Activated CD4-positive, alpha-beta T cell treated with anti-CD3 and anti-CD28 coated beads for 24 hours (primary cell): ENCODE measurements at places on chromosomes 6 and 20.

DNA sequence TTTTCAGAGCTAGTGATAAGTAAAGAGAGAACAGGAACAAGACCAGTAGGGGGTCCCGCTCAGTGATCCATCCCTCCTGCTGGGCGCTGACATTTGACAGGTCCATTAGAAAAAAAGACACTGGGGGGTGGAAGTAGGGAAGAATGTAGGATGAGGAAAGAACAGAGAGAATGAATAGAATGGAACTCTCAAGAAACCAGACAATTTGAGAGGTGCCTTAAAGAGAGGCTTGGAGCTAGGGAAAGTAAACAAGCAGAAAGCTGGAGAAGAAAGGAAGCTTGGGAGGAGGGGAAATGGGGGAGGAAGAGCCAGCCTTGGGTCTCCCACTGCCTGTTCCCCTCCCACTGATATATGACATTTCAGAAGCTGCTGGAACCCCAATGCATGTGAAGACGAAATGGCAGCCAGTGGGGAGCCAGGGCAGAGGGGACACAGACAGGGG, 8.4 kb downstream of the GABBR1 start:
- no peak for DNase-seq

- DNase-seq, result no peak
Measured at GRCh38 chr6:88761237-88762031, 202.0 kb downstream of the RNGTT start.

DNA sequence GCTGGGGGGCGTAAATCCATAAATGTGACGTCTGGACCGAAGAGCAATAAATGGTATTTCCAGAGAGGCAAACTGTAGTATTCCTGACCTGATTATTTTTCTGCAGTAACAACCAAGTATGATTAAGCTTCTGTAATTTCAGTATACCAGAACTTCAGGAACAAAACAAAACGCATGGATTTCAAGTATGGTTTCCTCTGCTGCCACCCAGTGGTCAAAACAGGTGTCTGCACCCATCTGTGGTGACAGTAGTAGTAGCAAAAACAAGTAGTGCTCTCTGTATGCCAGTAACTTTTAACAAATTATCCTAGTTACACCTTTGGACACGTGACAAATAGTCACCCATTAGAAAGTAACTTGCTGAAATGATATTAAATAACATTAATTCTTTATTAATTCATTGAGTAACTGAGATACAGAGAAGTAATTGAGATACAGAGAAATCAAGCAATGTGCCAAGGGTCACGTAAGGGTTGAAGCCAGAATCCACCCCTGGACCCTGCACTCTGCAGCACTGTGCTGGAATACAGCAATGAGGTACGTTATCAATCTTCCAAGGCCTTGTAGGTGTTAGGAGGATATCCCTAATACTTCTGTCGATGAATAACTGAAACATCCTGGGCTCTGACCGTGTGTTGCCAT, 7.9 kb downstream of the CALHM4 start:
- peak; percentile 54 for DNase-seq

DNA sequence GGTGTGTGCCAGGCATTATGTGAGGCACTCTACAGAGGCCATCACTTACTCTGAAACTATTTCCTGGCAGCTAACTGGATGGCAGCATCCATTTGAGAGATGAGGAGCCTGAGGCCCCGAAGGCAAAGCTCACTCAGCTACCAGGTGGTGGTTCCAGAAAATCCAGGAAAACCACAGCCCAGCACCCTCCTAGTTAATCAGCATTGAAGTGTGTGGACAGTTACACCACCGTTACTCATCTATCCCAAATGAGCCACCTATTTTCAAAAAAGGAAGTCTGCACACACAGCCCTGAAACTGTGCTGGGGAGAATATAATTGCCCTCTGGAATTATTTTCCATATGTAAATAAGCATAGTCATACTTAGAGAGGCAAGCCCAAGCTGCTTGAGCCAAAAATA, 67.4 kb downstream of the CNBD2 start:
- DNase-seq, result no peak

DNA sequence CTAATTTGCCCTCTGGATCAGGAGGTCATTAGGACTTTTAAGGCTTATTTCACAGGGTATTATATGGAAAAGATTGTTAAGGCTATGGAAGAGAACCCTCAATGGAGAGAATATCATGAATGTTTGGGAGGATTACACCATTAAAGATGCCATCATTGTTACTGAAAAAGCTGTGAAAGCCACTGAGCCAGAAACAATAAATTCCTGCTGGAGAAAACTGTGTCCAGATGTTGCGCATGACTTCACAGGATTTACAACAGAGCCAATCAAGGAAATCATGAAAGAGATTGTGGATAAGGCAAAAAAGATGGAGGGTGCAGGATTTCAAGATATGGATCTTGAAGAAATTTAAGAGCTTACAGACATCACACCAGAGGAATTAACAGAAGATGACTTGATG, 798.3 kb upstream of the SLC35B3 start:
- DNase-seq, result no peak

- no peak for DNase-seq
Measured at GRCh38 chr6:148064406-148065134, 278.1 kb upstream of the SASH1 start.

DNA sequence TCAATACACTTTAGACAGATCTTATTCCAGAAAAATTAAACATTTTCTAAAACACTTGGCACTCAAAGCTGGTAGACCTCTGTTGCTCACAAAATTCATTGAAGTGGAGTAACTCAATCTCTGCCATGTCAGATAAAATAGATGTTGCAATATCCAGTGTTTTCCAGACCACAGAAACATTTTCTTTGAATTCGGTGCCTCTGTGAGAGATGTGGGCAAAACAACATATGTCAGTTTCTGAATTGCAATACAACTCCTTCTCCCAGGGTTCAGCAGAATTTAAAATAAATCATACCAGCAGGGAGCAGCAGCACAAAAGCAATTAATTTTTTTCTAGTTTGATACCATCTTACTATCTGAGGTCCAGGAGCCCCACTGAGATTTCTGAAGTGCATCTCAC, 11.3 kb upstream of the PKHD1 start:
- DNase-seq, result no peak

GRCh38 chr6:39925931-39926290, 8.4 kb downstream of the MOCS1 start:
- no peak for DNase-seq

- DNase-seq, result no peak
Measured at GRCh38 chr6:129472239-129472638, 237.7 kb downstream of the ARHGAP18 start.

DNA sequence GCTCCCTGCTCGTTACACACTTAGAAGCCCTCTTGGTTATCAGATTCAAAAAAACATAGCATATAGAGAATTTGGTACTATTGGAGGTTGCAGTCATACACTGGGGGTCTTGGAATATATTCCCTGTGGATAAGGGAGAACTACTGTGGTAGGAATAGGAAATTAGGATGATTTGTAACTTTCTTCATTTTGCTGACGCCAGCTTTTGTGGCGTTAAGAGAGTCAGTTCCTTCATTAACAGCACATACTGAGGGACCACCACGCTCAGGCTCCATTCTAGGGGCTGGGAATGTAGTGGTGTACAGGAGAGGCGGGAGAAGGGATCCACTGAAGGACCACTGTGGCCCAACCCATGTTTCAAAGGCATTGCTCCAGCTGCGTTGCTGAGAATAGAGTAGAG, 140.3 kb downstream of the MBOAT1 start:
- no peak for DNase-seq

DNA sequence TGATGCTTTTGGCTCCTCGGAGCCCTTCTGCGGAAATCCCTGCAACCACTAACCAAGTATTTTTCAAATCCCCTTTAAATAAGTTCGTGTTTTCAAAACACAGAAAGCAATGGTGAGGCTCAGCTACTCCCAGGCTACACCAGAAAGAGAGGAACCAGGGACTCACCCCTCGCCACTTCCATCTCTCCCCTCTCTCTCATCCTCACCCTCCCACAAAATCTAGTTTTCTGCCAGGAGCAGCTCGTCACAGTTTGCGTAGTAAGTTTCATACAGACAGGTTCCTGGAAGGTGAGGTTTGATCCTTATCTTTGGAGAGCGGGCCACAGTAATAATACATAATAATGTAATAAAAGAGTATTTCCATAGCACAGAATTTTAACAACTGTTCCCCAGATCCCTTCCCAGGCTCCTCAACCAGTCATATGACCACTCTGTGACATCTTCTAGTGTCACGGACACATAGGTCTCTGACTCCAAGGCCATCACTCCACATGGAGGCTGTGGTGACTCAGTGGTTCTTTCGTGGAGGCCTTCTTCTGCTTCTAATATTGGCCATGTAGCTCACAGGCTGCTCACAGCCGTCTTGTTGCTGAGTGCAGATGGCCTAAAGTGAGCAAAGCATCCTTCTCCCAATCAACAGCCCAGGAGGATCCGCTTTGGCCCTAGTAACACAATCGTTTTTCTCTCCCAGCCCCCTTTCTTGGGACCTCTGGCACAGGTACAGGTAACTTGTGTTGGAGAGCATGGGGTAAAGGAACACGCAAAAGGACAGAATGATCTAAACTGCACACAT, 295.7 kb downstream of the CDC5L start:
- DNase-seq, result no peak

- no peak for DNase-seq
Measured at GRCh38 chr6:20159781-20160540, 52.3 kb downstream of the MBOAT1 start.

DNA sequence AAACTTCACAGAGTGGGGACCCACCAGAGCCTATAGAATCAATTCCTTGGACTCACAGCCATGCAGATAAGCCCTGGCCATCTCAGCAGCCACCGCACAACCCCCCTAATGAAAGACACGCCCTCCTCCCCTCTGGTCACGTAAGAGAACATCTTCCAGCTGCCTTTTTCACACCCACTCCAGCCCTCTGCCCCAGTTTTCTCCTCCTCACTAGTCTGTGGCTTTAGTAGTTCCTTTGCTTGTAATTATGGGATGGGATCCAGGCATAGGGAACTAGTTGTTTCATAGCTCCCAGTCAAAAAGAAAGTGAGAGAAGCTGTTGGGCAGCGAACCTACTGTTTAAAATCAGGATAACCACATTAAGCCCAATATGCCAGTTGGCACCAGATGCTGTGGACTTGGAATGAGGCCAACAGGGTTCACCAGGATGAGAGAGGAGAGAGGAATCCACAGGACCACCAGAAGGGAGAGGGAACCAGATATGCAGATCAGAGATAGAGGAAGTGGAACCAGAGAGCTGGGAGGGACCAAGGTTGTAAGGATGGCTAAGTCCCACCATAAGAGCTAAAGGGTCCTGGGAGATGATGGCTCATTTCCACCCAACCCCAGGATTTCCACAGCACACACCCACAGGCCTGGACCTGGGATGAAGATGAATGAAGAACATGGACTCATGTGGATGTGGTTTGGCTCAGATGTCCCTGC, 9.0 kb upstream of the BTN3A1 start:
- DNase-seq, result no peak

- DNase-seq, result no peak
Measured at GRCh38 chr20:45462711-45463509, 6.6 kb upstream of the WFDC2 start.

DNA sequence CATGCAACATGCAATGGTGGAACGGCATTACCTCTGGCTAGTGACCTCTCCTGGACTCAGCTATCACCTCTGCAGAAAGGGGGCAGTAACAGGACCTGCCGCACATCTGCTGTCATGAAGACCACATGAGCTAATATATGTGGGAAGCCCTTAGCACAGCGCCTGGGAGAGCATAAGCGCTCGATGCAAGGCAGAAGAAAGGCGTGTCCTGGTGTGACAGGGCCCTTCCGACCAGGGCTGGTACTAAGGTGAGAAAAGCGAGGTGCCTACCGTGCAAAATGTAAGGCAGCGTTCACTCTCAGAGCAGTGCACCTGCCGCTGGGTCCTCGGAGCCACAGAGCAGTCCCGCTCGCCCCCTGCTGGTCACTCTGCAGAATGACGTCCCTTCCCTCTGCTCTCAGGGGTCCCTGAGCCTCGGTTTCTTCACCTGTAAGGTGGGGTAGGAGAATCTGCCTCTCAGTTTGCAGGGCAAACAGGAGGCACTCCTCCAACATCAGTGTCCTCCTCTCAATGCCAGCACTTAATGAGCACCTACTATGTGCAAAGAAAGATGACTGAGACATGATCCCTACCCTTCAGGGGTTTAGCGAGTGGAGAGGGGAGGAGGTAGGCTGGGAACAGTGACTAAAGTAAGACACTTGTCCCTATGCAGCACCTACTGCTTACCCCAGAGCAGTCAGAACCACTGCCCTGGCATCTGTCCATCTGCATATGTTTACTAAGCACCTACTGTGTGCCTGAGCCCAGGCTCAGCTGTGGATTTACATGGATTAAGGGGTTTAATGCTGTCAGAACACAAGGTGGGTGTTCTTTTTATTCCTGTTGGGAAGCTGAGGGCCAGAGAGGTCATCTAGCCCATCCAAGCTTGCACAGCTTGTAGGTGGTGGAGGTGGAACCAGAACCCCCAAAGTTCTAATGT, 41.1 kb upstream of the PTGIS start:
- DNase-seq, result peak; percentile 62

- peak; percentile 2 for DNase-seq
Measured at GRCh38 chr20:37898233-37899104, 4.5 kb upstream of the VSTM2L start.
